ENCODE measurements at places on chromosomes 3 and 15.

- no peaks in the 10 kb centered on the region for H3K27me3 ChIP-seq
- H3K4me3 ChIP-seq, result no peak overlapping the region
- no peaks in the 10 kb centered on the region for H3K36me3 ChIP-seq
Measured at GRCh38 chr3:108603691-108604090, 14.2 kb downstream of the DZIP3 start.

DNA sequence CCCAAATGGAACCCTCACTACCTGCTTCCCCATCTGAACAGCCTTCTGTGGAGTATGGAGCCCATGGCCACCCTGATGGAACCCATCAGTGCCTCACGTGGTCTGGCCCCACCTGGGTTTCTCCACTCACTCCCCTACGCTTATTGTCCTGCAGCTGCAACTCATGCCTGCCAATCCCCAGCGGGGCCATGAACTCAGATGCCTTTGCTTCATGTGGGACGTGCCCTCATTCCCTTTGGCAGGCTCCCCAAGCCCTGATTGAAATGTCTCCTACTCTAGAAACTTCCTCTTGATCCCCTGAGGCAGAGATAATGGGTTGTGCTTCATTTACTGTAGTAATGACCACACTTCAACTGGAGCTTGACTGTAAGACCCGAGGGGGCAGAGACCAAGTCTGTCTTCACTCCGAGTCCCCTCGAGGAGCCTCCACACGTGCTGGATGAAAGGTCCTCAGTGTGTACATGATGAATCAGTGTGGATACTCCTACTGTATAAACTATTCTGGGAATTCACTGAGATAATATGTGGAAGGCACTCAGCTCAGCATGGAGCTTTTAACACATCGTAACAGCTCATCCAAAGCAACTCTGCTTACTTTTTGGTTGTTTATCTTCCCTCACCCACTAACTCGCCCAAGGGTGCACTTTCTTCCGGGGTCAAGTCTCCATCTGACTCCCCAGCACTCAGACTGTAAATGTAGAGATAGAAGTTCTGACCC, 232.8 kb upstream of the BHLHE40 start:
- H3K4me3 ChIP-seq, result no peak overlapping the region
- H3K27me3 ChIP-seq, result no peaks in the 10 kb centered on the region
- H3K4me1 ChIP-seq, result peaks cover 65% of the 10 kb centered on the region
- H3K27ac ChIP-seq, result no peak overlapping the region
- DNase-seq, result peak; percentile 41

DNA sequence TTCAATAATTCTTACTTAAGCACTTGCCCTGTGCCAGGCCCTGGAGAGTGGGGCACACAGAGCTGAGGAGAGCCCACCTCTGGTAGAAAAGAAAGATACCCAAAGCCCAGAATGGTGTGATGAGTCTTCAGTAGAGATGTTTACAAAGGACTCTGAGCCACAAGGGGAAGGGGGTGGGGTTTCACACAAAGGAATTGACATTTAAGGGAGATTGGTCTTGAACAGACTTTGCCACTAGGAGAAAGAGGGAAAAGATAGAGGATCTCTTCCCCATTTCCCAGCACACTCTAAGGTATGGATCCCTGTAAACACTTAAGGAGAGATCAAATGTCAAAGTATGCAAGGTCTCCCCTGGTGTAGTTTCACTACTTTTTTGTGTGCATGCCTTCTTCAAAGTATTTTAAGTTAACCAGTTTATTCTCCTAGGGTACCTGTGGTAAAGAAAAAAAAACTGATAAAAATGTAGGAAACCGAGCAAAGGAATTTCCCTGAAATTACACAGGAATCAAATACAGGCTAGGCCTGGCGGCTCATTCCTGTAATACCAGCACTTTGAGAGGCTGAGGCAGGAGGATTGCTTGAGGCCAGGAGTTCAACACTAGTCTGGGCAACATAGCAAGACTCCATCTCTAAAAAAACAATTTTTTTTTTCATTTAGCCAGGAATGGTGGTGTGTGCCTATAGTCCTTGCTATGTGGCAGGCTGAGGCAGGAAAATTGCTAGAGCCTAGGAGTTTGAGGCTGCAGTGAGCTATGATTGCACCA, 117.6 kb upstream of the SKOR1 start:
- no peak overlapping the region for H3K4me3 ChIP-seq
- H3K27ac ChIP-seq, result no peak overlapping the region

DNA sequence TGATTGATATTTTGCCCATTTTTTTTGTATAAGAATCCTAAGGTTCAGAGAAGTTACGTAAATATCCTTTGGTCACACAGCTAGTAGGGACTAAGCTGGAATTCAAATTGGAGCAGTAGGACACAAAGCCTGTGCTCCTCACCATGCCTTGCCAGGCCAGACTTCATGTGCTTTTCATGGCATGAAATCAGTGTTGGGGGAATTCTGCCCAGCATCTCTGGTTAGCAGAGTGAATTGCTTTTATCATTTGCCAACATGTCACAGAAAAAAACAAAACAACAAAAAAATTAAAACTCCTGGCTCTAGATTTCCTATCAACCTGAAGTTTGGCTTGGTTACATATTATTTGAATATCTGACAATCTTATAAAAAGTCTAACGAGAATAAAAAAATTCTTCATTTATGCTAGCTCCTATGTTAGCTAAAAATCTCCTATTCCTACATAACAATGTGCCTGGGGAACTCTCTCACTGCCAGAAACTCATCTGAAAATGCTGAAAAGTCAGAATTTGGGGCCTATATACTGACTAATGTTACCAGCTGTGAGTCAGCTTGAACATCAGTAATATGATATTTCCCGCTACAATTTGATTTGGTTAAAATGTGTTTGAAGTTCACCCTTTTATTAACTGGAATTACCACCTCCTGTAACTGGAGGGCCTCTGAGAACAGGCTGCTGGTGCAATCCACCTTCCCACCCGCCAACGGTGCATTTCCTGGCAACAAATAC, 141.7 kb downstream of the TIGIT start:
- no peak overlapping the region for H3K4me3 ChIP-seq
- no peak overlapping the region for H3K27ac ChIP-seq
- no peaks in the 10 kb centered on the region for H3K36me3 ChIP-seq
- no peaks in the 10 kb centered on the region for H3K27me3 ChIP-seq
- H3K4me1 ChIP-seq, result peaks cover 39% of the 10 kb centered on the region
- no peak for DNase-seq

DNA sequence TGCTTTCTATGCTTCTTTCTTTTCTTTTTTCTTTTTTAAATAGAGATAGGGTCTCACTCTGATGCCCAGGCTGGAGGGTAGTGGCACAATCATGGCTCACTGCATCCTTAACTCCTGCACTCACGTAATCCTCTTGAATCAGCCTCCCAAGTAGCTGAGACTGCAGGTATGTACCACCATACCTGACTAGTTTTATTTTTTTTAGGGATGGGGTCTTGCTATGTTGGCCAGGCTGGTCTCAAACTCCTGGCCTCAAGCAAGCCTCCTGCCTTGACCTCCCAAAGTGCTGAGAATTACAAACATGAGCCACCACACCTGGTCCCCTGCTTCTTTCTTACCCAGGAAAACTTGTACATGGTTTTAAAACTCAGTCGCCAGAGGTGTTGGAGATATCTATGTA, 24.2 kb upstream of the HDC start:
- H3K4me3 ChIP-seq, result no peak overlapping the region
- no peaks in the 10 kb centered on the region for H3K4me1 ChIP-seq
- no peaks in the 10 kb centered on the region for H3K27me3 ChIP-seq
- no peak overlapping the region for H3K27ac ChIP-seq

GRCh38 chr3:121064121-121064520, 156.1 kb downstream of the STXBP5L start:
- no peak overlapping the region for H3K4me3 ChIP-seq
- H3K27ac ChIP-seq, result no peak overlapping the region
- no peaks in the 10 kb centered on the region for H3K4me1 ChIP-seq
- H3K36me3 ChIP-seq, result no peaks in the 10 kb centered on the region

- H3K27me3 ChIP-seq, result no peaks in the 10 kb centered on the region
- H3K36me3 ChIP-seq, result no peaks in the 10 kb centered on the region
- H3K27ac ChIP-seq, result no peak overlapping the region
- no peak overlapping the region for H3K4me3 ChIP-seq
- no peak for DNase-seq
- no peaks in the 10 kb centered on the region for H3K4me1 ChIP-seq
Measured at GRCh38 chr3:11517601-11518000, 126.1 kb downstream of the VGLL4 start.

- H3K4me1 ChIP-seq, result no peaks in the 10 kb centered on the region
- H3K4me3 ChIP-seq, result no peak overlapping the region
- H3K36me3 ChIP-seq, result no peaks in the 10 kb centered on the region
- no peak overlapping the region for H3K27ac ChIP-seq
- no peak for DNase-seq
Measured at GRCh38 chr15:58178668-58179067, 40.5 kb downstream of the AQP9 start.

DNA sequence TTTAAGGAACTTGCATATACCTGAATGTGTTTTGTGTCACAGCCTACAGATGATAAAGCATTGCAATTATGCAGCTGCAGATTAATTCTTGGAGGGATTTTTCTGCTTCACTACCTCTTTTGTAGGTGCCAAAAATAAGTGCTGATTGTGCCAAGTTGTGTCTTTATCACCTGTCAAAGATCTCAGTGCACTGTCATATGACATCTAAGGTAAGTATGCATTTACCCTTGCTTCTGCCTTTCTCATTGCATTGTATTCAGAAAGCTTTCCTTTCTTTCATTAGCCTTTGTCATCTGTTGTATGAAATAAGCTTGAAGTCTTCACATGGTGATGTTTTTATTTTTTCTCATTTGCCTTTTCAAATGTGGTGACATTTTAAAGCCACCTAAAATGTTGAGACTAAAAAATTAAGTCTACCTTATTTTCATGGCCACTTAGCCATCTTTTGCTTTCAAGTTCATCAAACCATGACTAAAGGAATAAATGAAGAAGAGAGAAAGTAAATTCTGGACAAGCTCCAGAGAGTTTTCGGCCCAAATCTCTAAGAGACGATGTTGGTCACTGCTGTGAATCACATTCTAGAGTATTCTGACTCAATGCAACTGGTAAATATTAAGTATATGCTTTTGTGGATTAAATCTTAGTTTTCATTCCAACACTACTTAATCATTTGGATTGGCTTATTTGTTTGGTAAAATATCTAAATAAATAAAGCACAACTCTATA, 381.8 kb upstream of the EPHA3 start:
- H3K4me3 ChIP-seq, result no peak overlapping the region
- DNase-seq, result no peak
- H3K27me3 ChIP-seq, result no peaks in the 10 kb centered on the region
- H3K4me1 ChIP-seq, result no peaks in the 10 kb centered on the region

- no peaks in the 10 kb centered on the region for H3K27me3 ChIP-seq
- no peak overlapping the region for H3K4me3 ChIP-seq
- H3K4me1 ChIP-seq, result no peaks in the 10 kb centered on the region
- no peak overlapping the region for H3K27ac ChIP-seq
- no peaks in the 10 kb centered on the region for H3K36me3 ChIP-seq
- no peak for DNase-seq
Measured at GRCh38 chr3:56123487-56123886, 344.8 kb downstream of the ERC2 start.

DNA sequence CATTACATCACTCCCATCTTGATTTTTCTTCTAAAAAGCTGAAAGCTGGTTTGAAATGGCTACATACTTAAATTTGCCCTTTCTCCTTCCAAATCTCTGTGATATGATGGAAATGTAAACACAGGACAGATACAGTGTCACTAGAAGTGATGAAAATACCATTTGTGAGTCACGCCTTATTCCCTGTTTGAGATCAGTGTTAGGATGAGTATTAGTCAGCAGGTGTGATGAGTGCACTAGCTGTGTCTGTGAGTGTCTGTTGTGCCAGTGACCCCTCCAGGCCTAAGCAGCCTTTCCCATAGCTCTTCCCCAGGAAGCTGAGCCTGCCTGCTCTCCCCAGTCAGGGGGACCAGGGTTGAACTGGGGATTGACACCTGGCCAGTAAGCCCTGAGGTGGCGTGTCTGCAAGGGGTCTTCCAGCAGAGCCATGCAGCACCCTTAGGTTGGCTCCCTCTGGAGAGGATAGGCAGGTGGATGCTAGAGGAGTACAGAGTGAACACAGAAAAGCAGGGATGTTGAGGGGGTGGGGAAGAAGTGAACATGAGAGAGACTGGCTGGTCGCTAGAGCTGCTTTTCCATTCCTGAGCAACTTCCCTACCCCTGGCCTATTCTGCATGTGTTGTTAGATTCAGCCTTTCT, 92.0 kb downstream of the PDE8A start:
- H3K4me3 ChIP-seq, result no peak overlapping the region
- DNase-seq, result no peak
- H3K4me1 ChIP-seq, result no peaks in the 10 kb centered on the region
- no peak overlapping the region for H3K27ac ChIP-seq
- H3K36me3 ChIP-seq, result peaks cover 58% of the 10 kb centered on the region

DNA sequence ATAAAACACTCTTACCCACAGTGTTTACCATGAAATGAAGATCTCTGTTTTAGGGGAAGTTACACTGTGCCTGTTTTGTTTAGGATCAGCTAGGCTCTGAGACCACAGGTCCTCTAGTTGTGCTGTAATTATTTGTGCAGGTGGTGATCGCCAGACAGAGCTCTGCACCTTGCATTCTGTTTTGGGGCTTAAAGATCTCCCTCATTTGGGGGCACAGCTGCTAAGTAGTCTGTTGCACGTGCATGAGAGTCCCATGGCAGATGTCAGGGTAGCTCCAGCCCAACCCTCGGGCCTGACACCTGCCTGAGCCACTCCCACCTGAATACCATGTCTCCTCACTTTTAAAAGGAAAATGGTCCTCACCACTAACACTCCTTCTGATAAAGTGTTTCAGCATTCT, 12.4 kb downstream of the C3orf20 start:
- no peak for DNase-seq
- H3K27ac ChIP-seq, result no peak overlapping the region
- no peak overlapping the region for H3K4me3 ChIP-seq
- H3K36me3 ChIP-seq, result no peaks in the 10 kb centered on the region
- H3K27me3 ChIP-seq, result no peaks in the 10 kb centered on the region

DNA sequence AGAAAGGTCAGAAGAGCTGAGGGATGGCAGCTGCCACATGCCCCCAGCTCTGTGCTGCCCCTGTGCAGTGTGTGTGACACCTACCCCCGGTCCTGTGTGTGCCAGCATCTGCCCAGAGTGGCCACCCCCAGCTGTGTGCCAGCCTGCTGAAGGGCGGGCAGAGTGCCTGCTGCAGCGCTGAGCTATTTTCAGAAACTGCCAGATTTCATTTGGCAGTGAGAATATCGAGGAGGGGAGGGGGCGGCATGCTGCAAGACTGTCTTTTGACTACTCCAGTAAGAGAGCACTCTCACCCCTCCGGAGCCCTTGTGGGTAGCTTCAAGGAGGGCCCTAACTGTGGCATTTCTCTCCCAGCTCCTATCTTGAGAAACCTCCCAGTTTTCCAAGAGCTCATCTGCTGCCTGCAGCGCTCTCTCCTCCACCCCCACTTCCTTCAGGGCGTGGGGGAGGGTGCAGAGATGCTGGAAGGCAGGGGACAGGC, 25.2 kb upstream of the DOCK3 start:
- no peaks in the 10 kb centered on the region for H3K4me1 ChIP-seq
- H3K4me3 ChIP-seq, result no peak overlapping the region
- no peaks in the 10 kb centered on the region for H3K36me3 ChIP-seq
- no peaks in the 10 kb centered on the region for H3K27me3 ChIP-seq
- H3K27ac ChIP-seq, result peak overlapping the region; percentile 83
- DNase-seq, result peak; percentile 87
